NCI-H187 (cell line): ENCODE measurements at places on chromosomes 11 and 22.

DNA sequence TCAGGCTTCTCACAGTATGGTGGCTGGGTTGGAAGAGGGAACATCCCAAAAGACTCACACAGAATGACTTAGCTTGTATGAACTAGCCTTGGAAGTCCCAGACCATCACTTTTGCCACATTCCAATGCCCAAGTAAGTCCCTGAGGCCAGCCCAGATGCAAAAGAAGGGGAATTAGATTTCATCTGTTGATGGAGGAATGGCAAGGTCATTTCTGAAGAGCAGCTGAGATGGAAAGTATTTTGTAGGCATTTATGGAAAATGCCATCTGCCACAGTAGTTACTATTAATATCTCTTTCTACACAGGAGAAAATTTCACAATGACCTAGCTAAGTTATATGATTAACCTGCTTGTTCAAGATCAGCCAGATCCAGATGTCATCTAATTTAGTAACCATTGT, 58.8 kb downstream of the ENDOD1 start:
- no peak for DNase-seq

DNA sequence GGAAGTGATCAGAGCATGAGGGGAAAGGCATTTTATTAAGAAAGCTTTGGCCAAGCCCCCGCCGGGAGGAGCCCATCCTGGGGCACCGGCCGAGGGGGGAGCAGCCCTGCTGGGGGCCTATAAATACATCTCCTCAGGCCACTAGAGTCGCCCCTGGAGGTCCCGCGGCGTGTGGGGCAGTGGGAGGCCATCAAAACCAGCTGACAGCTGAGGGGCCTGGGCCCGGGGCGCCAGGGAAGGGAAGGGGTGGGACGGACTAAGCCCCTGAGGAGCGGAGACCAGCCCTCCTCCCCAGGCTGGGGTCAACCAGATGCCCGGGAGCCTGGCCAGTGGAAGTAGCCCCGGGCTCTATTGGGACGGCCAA, 13.1 kb downstream of the SCARF2 start:
- no peak for DNase-seq

GRCh38 chr11:10806206-10806605, 2.5 kb downstream of the EIF4G2 start:
- no peak for DNase-seq

DNA sequence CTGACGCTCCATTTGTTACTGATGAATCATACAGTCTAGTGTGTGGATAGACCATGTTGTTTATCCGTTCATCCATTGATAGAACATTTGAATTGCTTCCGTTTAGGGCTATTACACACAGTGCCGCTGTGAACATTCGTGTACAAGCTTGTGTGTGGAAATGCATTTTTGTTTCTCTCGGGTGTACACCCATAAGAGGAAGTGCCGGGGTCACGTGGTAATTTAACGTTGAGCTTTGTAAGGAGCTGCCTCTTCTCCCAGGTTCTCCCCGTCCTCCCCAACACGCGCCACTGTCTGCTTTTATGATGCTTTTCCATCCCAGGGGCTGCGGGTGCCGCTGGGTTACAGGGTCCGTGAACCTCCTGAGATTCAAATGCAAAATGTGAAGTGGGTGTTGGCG, 142.3 kb downstream of the IGLL1 start:
- DNase-seq: no peak

DNA sequence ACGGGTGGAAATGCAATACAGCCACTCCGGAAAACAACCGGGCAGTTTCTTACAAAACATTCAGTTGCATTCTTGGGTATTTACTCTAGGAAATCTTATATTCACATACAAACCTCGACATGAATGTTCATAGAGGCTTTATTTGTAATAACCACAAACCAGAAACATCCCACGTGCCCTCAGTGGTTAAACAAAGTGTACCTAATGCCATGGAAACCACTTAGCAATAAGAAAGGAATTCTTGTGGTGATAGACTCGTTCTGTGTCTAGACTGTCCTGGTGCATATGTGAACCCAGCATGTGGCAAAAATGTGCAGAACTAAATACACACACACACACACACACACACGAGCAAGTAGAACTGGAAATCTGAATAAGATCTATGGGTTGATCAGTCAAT, 1073.3 kb downstream of the TBC1D22A start:
- DNase-seq: no peak

DNA sequence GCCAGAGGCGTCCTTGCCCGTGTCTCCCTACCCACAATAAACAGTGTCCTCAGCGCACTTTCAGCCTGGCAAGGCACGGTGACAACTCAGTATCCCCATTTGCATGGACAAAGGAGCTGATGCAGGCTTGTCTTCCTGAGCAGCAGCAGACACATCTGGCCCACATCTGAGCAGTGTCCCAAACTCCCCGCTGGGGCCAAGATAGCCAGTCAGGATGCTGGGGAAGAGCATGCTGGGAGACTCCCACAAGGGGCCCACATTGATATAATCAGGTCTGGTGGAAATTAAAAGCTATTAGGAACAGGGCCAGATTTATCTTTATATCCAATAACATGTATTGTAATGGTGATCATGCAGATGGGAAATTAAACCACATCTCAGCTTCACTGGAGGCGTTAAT, 24.7 kb downstream of the DSCAML1 start:
- no peak for DNase-seq

DNA sequence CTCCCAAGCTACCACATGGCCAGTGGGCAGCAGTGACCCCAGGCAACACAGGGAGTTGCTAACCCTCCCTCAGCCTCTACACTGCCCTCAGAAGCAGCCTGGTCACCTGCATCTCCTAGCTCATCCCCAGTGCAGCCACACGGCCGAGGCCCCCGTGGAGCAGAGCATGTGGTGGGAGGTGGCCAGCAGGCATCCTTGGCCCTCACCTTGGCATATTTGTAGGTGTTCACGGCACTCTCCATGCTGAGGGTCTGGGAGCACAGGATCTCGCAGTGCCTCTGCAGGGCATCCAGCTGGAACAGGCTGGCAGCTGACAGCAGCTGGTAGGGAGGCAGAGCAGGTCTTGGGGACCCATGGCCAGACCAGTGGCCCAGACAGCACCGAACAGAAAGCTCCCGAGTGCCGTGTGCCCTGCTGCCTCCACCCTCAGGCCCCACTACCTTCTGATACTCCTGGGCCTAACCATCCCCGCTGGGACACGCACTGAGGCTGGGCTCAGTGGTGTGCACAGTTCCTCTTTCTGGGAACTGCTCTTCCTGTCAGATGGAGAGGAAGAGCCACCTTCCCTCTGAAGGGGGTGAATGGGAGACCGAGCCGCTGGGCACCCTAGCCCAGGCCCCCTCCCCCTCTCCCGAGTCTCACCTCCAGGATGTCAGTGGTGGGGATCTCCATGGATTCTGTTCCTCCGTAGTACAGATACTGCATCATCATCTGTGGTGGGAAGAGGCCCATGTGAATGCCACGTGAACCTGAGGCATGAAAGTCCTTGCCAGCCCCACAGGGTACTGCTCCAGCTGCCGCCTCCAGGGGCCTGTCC, 48.8 kb downstream of the NAT10 start:
- no peak for DNase-seq

DNA sequence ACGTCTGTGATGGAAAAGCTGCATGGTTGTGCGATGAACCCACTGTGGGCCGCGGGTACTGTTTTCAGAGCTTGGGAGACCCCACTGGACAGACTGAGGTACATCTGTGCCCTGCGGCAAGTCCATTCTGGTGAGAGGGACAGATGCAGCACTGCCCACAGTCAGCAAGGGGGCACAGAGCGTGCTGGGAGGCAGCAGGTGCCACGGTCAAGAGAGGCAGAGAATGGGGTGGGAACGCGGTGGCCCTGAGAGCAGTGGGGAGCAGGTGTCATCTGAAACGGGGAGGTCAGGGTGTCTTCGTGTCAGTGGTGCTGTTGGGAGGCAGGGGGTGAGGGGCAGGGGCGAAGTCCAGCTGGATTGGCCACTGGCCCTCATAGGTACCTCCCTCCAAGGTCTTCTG, 32.0 kb downstream of the TBC1D22A start:
- no peak for DNase-seq

GRCh38 chr22:38489561-38490145, 16.5 kb downstream of the DDX17 start:
- no peak for DNase-seq
